ENCODE measurements at places on chromosomes 6 and 20.

DNA sequence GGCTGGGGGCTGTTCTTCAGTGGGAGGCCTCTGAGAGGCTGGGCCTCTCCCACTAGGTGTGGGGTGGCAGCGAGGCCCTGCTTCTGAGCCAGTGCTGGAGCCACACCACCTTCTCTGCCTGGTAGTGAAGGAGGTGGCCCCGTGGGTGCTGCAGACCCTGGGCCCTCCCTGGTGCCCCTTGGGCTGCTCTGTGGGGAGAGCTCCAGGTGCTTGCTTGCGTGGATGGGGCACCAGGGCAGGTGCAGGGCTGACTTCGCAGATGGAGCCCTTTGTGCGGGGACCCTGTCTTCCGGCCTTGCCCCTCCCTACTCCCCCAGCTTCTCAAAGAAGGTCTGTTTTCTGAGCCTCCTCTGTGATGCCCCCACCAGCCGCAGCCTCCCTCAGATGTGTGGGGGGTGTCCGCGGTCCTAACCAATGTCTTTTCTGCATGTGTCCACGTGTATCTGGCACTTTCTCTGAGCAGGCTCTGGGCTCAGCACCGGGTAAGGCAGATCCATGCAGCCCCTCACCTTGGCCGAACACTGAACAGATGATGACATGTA lies 17.2 kb upstream of the MYT1 start:
- DNase-seq, result no peak

GRCh38 chr20:54184071-54184470 lies 10.3 kb upstream of the CYP24A1 start:
- no peak for DNase-seq

- peak; percentile 77 for DNase-seq
Observed at GRCh38 chr20:50958615-50959542, at the start of gene MOCS3. MOCS3 (plus strand) TSS chr20:50958818; CDS start chr20:50958843, 25 bp downstream.

GRCh38 chr6:68637071-68637470 lies 2.0 kb downstream of the ADGRB3 start:
- no peak for DNase-seq

DNA sequence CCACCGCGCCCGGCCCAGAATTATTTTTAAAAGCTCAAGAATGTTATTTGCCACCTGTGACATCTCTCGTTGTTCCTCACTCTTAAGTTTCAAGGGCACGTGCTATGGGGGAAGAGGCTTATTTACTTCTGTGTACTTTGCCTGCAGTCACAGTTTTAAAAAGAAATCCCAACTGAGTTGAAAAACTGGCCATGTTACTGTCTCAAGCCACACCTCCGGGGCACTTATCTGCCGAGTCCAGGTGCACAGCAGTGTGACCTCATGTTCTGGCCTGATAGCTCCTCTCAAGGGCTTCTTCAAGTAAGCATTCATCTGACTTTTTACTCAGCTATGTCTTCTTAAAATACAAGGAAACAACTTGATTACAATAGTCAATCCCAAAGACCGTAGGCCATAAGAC lies 34.5 kb downstream of the SHLD1 start:
- no peak for DNase-seq

GRCh38 chr6:135424385-135424784 lies 73.2 kb downstream of the AHI1 start:
- DNase-seq, result no peak

DNA sequence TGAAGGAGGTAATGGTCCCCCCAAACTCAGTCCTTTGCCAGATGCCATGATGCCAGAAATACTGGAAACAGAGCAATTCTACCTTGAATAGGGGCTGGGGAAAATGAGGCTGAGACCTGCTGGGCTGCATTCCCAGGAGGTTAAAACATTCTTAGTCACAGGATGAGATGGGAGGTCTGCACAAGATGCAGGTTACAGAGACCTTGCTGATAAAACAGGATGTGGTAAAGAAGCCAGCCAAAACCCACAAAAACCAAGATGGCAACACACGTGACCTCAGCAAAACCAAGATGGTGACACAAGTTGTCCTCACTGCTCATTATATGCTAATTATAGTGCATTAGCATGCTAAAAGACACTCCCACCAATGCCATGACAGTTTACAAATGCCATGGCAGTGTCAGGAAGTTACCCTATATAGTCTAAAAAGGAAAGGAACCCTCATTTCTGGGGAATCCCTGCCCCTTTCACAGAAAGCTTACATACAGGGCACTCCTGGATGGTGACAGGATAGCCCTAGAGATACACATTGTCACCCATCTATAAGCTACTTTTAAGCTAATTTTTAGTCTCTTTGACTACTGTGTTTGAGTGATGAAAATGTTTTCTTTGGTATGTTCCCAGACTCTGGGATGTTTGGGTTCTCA lies 979.7 kb downstream of the TBC1D32 start:
- no peak for DNase-seq

- no peak for DNase-seq
Observed at GRCh38 chr6:10278746-10279145, 136.1 kb downstream of the TFAP2A start.

DNA sequence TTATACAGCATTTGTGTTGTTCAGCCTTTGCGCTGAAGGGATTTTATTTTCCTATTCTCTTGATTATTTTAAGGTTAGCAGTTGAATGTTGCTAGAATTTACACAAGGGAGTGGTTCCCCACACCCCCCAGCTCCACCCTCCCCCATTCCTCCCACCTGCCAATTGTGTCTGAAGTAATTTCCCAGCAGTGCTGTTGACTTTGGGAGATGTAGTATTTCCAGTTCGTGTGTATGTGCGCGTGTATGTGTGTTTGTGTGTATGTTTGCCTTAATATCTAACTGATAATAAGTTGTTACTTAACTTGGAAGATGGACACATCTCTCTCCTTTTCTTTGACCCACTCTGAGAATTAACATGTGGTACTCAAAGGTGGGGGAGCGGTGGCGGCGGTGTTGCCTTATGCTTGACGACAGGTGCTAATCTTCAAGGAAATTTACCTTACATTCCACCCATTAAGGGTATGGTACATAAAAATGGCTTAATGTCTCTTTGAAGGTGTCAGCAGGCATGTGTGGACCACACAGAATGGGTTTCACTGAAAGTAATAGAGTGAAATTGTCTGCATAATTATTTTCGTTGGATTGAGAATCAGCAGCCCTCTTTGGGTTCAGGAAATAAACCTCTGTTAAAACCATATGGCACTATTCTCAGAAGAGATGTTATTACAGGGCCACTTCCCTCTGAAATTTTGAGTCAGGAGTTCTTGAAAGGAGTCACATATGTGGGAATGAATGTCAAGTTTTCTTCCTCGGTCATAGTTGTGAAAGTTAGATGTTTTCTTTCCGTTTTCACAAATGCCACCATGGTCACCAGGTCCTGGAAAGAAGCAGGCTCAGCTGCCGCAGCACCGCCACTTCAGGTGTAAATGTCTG lies 95.6 kb upstream of the SUPT3H start:
- no peak for DNase-seq

DNA sequence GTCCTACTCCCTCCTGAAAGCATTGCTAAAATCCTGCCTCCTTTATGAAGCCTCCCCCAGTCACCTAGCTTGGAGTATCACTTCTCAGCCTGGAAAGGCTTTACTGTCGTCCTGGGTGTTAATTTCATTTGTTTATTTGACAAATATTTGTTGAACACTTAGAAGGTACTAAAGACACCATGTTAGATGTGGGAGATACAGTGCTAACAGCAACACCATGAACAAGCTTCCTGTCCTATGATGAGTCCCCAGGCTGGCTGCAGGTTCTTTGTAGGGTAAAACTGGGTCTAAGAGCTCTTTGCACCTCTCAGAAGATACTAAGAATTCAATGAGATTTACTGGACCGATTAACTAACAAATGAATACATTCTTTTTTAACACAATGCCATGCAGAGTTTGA lies 109.2 kb upstream of the TMEM170B start:
- DNase-seq, result no peak

DNA sequence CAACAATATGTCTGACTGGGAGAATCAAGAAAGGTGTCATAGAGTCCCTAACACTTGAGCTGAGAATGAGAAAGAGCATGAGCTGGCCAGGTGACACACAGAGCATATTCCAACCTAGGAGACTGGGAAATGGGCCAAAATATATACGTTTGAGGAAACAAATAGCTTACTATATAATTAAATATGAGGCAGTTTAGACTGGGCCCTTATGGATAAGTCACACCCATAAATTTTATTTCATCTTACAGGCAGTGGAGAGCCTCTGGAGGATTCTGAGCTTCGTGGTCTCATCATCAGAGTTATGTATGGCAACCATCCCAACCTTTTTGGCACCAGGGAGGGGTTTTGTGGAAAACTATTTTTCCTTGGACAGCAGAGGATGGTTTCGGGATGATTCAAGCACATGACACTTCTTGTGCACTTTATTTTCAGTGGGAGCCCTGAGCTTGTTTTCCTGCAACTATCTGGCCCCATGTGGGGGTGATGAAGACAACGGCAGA lies 12.9 kb upstream of the NQO2 start:
- DNase-seq, result no peak

DNA sequence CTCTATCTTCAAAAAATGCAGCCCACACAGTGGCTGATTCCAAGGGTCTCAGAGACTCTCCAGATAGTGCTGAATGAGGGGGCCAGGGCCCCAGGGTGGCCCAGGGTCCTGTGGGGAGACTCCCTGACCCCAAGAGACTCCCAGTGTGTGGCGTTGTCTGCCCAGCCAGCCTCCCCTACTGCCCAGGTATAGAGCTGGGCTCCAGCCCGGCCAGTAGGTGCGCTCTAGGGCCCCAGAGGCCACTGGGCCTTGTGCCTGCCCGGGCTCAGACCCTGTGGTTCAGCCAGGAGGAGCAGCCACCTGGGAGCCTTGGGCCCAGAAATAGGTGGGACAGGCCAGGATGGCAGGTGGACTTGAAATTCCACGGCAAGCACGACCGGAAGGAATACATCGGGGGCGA lies 30.3 kb upstream of the GATA5 start:
- DNase-seq, result no peak

GRCh38 chr6:41663568-41663967 lies 25.3 kb downstream of the MDFI start:
- DNase-seq, result no peak

DNA sequence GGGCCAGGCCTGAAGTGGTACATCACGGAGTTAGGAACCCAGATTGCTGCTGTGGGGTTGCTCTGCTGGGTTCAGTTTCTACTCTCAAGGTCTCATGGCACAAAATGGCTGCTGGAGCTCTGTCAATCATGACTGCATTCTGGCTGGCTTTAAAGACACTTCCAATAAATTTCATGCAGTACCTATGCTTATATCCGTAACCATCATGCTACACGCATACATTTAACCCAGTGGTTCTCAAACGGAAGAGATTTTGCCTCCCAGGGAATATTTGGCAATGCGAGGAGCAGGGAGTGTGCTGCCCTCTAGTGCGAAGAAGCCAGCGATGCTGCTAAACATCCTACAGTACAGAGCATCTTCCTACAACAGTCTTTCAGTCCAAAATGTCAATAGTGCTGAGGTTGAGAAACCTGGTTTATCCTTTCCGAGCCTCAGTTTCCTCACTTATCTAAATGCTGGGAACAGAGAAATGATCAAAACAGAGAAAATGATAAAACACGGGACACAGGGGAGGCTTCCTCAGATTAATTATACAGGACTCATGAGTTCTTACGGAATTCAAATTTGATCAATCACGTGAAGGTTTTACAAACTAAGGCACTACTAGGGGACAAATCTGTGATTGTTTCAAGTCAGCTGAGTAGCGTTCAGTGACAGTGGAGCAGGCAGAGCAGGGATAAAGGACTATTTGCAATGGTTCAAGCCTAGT lies 9.6 kb upstream of the SLC2A10 start:
- no peak for DNase-seq

GRCh38 chr6:67630146-67630545 lies 1004.9 kb upstream of the ADGRB3 start:
- no peak for DNase-seq

GRCh38 chr6:129936329-129937165 lies 75.4 kb upstream of the TMEM244 start:
- no peak for DNase-seq

DNA sequence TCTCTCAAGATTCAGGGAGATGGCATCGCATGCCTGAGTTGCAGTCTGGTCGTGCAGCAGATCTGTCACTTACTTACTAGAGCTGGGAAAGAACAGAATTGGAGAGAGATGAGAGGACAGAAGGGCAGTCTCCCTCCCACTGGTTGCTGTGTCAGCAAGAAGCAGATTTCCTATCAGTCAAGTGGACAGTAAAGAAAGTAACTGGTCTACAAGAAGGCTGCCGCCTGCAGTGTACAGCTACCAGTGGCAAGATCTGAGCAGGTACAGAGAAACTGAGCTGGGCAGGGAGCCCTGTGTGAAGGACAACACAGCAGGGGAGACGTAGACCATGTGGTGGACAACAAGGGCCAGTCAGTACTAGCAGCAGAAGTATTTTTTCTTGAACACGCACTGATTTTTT lies 49.5 kb upstream of the PCSK2 start:
- DNase-seq, result no peak

DNA sequence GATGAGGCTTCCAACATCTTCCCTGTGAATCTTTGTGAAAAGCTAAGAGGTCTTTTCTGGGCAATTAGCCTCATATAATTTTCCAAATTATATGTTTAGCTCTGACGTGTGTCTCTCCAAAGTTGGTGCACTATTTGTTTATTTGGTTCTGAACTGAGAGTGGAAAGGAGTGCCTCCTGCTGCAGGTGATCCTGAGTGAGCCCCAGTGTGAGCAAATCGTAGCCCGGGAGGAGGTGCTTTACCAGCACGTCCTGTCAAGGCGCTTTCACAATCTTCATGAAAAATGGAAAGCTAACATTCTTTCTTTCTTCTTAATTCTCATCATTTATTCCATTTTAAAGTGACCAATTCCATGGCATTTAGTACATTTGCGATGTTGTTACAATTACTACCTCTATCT lies 231.9 kb downstream of the BMP2 start:
- DNase-seq, result no peak

GRCh38 chr6:100344761-100345160 lies 120.0 kb downstream of the SIM1 start:
- DNase-seq, result no peak

- no peak for DNase-seq
Observed at GRCh38 chr20:63366390-63367365, 5.5 kb upstream of the CHRNA4 start.

- DNase-seq, result no peak
Observed at GRCh38 chr6:39263303-39264037, 34.2 kb upstream of the KCNK5 start.

DNA sequence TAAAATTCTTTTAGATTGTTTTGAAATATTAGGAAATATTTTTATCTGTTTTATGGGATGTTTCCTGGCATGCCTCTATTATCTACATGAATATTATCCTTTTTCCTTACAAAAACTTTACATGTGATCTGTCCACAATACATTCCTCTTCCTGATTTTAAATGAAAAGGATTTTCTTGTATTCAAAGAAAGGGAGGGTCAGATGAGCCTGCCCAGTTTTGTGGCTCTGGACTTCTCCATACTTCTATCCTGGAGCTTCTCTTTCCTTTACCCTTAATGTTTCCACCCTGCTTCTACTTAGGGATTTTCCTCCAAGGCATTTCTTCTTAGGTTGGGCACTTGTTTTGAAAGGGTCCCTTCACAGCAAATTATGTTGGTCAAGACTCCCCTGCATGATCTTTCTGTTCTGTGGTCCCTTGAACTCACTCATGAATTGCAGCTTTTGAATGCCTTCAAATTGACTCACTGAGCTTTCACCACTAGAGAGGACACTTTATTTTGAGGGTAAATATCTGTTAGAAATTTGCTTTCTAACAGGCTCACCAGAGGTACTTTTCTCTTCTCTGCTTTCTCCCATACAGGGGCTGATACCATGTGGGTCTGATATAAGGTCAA lies 104.9 kb downstream of the CENPW start:
- no peak for DNase-seq
